Pons (tissue), 1 donor: ENCODE measurements at places on chromosomes 1 and 21.

GRCh38 chr21:31343680-31344480, at the start of gene TIAM1:
Gene TIAM1 (minus strand): TSS chr21:31344261. CDS start chr21:31266972, 77,289 bp downstream.
- DNase-seq = peak; percentile 72

DNA sequence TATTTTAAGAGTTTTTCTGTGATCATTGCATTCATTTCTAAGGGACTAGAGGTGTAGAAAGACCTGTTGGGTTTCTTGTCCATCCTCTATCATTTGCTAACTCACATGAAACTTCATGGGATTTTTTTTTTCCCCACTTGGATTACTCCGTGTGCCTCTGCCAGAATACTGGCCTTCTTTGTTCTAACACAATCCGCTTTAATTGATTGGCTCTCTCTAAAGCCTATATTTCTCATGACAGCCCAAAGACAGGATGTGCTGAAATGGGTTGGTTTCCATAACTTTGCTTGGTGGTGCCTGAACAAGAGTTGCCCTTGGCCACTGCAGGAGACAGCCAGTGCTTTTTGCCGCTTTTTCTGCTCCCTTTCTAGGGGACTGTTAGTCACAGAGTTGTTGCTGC, 12.2 kb downstream of the CACHD1 start:
- no peak for DNase-seq

DNA sequence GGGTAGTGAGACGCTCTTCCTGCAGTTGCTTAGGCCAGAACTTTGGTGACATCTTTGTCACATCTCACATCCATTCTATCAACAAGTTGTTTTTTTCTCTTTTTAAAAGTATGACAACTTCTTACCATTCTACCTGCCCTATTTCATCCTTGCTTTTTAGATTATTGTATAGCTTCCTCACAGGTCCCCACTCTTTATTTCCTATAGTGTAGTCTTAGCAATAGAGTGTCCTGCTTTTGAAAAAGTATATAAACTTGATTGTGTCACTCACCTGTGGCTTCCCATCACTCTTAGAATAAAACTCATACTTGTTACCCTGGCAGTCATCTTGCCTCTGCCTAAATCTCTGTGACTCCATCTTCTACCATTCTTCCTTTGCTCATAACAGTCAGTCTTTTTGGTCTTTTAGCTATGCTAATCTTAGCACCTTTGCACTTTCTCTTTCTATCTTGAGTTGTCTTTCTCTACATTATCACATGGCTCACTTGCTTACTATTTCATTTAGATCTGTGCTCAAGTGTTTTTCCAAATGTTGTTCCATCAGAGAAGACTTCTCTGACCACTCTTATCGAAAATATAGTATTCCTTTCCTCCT, 9.5 kb downstream of the CDC73 start:
- no peak for DNase-seq

GRCh38 chr1:178634445-178634844, 90.6 kb upstream of the RALGPS2 start:
- DNase-seq = no peak

- no peak for DNase-seq
These were observed 20.7 kb upstream of the ADARB1 start for GRCh38 chr21:45053561-45054226.

DNA sequence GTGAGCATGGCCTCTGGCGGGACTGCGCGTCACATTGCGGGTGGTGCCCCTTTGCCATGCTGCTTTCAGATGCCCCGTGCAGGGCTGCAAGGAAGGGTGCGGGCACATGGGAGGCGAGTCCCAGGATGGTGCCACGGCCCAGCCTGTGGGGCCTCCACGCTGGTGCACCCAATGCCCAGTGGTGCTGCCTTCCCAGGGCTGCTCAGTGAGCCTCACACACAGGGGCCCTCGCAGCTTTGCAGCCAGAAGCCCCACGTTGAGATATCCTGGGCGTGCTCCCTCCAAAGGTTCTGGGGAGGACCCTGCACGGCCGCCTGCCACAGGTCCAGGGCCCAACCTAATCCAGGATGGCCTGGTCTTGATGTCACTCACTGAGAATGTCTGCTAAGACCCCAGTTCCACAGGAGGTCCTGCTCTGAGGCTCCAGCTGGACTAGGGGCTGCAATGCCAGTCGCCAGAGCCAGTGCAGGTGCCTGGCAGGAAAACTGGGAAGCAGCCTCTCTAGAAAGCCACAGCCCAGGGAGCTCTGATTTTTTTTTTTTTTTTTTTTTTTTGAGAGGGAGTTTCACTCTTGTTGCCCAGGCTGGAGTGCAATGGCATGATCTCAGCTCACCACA, 34.1 kb upstream of the PRSS38 start:
- DNase-seq = no peak

GRCh38 chr1:8096105-8097011, 70.2 kb upstream of the ERRFI1 start:
- peak; percentile 3 for DNase-seq

DNA sequence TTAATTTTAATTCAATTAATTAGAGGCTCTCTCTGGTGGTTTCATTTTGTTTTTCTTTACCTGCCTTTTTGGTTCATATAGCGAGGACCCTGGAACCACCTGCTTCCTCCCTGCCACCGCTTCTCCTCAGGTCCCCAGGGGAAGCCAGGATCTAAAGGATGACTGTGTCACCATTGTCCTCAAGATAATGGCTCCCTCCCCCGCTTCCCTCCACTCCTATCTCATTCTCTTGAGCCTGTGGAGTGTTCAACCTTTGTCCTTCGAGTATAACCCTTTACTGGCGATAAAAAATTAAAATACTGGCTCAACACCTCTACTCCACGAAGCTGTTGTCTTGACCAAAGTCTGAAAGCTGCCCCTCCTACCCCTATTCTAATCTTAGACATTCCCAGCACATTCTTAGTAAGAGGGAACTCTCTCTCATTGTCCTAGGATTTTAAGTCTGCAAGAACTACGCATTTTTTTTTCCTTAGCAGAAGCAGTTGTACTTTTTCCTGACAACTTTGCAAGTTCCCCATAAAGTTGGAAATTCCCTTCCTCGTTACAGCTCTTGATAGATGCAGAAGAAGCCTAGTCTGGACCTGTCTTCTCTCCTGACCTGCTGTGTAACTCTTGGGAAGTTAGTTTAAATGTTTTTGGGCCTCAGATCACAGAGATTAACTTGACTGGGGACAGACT, 12.6 kb upstream of the MAPKAPK2 start:
- DNase-seq = no peak

GRCh38 chr21:34154878-34155277, 81.5 kb downstream of the MRPS6 start:
- no peak for DNase-seq

GRCh38 chr1:182260516-182260915, 131.1 kb downstream of the GLUL start:
- no peak for DNase-seq

DNA sequence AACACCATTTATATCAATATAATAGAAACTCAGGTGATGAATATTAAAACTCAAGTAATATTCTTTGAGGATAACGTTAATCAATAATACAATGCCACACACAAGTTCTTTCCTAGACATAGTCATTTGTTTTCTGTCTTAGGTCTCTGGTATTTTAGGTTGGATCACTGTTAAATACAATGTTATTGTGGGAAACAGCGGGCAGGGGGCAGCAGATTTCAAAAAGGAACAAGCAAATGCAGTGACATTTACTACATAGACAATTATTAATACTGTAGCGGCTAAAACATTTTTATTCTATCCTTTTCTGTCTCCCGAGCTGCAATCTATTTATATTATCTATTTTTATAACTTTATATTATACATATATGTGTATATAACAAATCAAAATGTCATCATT, 186.4 kb upstream of the ZNHIT6 start:
- DNase-seq = peak; percentile 7

GRCh38 chr1:30837653-30838052, 70.9 kb downstream of the SDC3 start:
- no peak for DNase-seq

DNA sequence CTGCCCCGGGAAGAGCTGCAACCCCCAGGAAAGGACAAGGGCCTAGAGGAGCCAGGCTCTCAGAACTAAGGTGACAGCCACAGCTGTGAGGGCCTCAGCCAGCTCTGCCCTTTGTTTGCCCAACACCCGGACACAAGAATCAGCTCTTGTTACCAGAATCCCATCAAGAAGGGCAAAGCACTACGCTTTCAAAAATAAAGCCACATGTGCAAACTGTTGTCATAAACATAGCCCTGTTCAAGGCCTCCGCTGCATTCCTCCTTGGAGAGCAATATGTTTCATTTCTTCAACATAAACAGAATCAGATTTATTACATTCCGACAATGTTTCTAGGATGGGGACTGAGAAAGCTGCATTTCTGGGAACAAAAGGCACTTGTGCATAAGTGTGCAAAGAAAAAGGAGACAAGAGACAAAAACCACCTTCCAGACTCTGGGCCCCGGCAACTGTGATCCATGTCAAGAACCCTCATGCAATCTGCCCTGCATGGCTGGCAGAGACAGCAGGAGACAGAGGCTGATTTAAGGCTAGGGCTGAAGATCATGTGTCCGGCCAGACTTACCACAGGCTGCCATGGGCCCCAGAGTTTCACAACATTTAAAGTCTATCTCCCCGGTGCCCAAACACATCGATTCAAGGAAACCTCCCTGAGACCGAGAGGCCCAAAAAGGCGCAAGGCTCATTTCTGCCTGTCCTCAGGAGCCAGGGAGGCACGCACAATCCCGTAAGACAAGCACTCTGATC, 71.0 kb downstream of the SSBP3 start:
- DNase-seq = peak; percentile 87

GRCh38 chr1:119101563-119101962, 38.9 kb downstream of the WARS2 start:
- DNase-seq = no peak

GRCh38 chr1:192575499-192576189, at the start of gene RGS1:
Gene RGS1 (plus strand): TSS chr1:192575773. CDS start chr1:192575793, 20 bp downstream.
- peak; percentile 85 for DNase-seq

DNA sequence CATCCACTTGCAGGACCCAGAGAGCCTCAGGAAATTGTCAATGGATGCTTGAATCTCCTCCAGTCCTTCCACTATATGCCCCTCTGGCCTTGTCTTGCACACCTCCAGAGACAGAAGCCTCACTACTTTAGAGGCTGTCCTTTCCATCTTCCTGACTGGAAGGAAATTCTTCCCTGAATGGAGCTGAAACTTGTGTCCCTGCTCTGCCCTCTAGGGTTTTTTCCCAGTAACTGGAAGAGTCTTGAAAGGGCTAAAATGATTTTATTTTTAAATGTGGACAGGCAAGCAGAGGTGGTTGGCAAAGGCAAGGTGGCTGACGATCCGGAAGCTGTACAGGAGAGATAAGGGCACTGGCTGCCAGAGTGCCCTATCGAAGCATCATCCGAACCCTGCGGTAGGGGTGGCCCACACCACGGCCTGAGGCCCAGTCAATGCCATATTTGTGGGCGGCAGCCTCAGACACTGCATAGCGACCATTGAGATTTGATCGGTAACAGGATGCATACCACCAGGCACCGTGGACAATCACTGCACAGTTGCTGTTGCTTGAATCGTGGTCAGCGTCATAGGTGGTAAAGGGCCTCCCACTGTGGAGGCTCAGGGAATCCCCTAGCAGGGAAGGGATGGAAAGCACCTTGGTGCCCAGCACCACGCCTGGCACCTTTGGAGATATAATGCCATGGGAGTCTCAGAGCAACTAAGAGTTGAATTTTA, 2.3 kb upstream of the MAP3K6 start:
- DNase-seq = no peak

- DNase-seq = no peak
These were observed 14.2 kb downstream of the RGS1 start for GRCh38 chr1:192589813-192590212.

DNA sequence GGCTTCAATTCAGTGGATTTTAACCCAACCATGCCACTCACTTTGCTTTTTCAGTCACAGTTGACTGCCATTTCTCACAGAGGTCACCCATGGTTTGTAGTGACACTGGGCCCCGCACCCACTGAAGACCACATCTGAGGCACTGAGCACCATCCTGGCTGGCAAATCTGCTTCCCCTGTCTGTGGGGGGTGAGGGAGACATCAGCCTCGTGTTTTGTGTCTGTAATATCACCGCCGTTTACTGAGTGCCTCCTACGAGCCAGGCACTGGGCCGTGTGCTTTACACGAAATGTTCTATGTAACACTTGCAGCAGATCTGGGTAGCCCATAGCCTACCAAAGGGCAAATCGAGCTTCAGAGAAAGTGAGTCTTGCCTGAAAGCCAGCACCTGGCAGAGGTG, 161.8 kb downstream of the PGBD5 start:
- no peak for DNase-seq

- DNase-seq = no peak
These were observed 159.5 kb downstream of the SLC45A1 start for GRCh38 chr1:8477166-8477982.

- DNase-seq = no peak
These were observed 41.5 kb downstream of the CBS start for GRCh38 chr21:43034101-43034500.

GRCh38 chr1:160834945-160835565, 27.6 kb downstream of the CD244 start:
- peak; percentile 46 for DNase-seq

DNA sequence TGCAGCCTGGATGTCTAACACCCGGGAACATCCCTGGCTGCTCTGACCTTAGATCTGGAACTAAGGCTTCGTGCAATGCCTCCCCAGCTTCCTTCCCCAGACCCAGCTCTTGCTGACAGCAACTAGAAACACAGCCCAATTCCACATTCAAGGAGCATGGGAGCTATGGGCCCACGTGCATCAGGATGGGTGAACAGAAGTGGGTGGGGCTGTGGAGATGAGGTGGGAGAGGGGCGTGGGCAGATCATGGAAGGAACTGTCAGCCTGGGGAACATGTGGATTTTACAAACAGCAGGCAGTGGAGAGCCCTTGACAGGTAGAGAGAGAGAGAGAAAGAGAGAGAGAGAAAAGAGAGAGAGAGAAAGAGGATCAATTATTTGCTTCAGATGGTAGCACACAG, 231.6 kb downstream of the MATN1 start:
- no peak for DNase-seq

GRCh38 chr1:46818591-46818990, 19.7 kb downstream of the CYP4B1 start:
- no peak for DNase-seq

DNA sequence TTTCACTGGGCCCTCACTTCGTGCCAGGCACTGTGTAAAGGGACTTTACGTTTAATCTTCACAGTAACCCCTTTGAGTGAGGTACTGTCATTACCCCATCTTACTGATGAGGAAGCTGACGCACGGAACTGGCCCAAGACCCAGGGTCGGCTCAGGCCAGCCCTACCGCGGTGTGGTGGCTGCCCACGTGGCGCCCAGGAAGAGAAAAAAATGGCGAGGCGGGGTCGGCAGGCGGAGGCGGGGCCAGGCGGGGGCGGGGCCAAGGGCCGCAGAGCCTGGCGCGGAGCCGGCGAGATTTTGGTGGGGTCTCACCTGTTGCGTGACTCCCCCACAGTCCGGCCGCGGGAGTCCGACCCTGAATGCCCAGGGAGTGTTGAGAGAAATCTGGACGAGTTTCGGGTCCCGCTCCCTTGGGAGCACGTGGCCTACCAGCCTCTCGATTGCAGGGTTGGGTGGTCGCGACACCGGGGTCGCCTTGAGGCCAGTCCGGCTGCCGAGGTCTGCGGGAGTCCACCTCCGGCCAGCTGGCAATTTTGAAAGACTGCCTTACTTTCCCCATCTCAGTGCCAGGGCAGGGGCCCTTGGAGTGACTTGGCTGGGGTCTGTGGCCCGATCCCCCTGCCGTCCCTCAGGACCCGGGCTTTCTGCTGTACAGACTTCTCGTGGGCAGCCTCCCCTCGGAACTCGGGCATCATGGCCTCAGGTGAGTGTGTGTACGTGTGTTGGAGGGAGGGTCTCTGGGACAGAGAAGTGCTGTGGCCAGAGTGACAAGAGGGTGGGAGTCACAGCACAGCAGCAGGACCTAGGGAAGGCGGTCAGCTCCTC, at the start of the genes AMPD2 and GNAT2:
TSS of gene AMPD2 (plus strand) at position 262 of the 825 bp plus-strand sequence. CDS start 1,339 bp downstream, outside the sequence.
TSS of gene GNAT2 (minus strand) at position 41 of the 825 bp plus-strand sequence. CDS start 6,746 bp downstream, outside the sequence.
- DNase-seq = peak; percentile 51
